ENCODE measurements at places on chromosomes 6 and 20.

DNA sequence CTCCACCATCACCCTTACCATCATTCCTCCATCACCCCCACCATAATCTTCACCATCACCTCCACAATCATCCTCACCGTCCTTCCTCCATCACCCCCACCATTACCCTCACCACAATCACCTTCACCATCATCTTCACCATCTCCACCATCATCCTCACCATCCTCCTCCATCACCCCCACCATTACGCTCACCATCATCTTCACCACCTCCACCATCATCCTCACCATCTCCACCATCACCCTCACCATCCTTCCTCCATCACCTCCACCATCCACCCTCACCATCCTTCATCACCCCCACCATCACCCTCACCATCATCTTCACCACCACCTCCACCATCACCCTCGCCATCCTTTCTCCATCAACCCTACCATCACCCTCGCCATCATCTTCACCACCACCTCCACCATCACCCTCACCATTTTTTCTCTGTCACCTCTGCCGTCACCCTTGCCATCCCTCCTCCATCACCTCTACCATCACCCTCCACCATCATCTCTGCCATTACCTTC, 33.1 kb upstream of the MPC1 start:
- DNase-seq, result no peak

DNA sequence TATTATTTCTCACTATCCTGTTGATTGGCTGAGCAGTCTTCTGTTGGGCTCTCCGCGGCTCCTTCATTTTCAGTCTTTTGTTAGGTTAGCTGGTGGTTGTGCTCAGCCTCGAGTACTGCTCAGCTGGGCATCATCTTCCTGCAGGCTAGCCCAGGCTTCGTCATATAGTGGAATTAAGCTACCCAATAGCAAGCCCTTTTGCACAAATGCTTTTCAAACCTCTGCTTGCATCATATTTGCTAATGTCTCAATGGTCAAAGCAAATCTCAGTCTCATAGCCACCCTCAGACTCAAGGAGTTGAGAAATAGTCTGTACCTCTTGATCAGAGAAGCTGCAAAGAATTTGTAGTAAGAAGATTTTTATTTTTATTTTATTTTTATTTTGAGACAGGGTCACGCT, 23.7 kb downstream of the STX11 start:
- DNase-seq, result no peak

- no peak for DNase-seq
Measured at GRCh38 chr6:83169106-83169505, 24.0 kb downstream of the PGM3 start.

GRCh38 chr6:140572129-140572528, 1197.7 kb upstream of the CITED2 start:
- peak; percentile 6 for DNase-seq

DNA sequence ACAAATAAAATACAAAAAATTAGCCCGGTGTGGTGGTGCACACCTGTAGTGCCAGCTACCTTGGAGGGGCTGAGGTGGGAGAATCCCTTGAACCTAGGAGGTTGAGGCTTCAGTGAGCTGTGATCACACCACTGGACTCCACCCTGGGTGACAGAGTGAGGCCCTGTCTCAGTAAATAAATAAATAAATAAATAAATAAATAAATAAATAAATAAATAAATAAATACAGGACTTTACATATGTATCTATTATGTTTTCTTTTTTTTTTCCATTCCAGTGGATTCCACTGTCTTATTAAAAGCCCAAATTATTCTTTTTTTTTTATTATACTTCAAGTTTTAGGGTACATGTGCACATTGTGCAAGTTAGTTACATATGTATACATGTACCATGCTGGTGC, 41.1 kb upstream of the ENPP5 start:
- DNase-seq, result no peak

GRCh38 chr20:50789968-50790650, 4.8 kb upstream of the BCAS4 start:
- DNase-seq, result no peak

DNA sequence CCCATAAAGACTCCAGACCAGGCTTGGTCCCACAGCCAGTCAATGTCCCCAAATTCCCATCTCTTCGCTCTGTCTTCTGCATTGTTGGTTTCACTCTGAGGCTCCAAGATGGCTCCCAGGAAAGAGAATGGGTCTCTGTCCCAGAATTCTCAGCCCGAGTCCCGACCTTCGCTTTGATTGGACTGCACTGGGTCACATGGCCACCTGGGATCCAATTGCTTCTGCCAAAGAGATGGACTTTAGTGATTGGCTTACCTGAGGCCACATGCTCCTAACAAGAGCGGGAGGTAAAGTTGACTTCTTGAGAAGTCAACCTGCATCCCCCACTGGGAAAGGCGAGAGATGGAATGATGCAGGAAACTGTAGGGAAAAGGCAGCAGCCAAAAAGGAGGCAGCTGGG, 104.7 kb upstream of the PMEPA1 start:
- no peak for DNase-seq

GRCh38 chr20:6008254-6008653, 45.6 kb downstream of the LRRN4 start:
- DNase-seq, result peak; percentile 90

GRCh38 chr6:155372256-155372655, 58.0 kb upstream of the TFB1M start:
- DNase-seq, result no peak

All from NB4 (cell line).